ENCODE measurements at places on chromosomes 1 and 21. TPM values are rescaled to one million over a fixed set of nuclear protein-coding genes. Genes with fewer than 3 reads are reported as not detected.

DNA sequence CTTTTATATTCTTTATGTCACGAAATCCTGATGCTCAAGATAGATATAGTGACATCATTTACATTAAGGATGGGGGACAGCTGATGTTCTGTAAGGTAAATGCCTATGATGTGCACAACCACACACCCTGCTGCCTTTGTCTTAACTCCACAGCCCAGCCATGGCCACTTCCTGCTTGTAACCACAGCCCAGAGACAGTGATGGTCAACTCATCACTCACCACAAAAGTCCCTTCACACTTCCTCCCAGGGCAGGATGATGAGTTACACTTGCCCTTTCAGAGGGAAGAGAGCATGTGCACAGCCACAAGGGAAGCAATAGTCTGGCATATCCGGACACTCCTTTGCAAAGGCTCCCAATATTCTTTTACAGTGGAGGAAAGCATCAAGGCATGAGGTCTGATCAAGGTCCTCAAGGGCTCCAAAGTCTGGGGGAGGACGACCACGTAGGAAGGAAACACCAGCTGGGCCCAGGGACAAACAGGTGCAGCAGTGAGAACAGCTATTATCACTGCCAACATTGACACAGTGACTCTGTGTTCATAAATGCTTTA is 53.8 kb downstream of the PLPP3 start:
- no peak for DNase-seq

DNA sequence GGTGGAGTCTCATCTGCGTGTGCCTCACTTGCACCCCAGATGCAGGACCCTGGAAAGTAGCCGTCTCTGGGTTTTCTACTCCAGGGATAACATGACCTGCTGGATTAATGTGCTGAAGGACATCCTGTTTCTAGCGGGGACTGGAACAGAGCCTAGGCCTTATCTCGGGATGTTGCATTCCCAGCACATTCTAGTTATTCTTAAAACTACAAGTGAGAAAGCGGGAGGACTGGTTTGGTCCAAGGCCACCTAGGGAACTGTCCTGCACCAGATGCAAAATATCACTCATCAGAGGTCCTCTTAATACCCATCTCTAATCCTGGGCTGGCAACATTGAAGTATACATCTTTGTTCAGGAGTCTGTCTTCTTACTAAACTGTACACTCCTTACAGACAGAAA is 179.9 kb downstream of the ZC3H11B start:
- DNase-seq, result no peak

DNA sequence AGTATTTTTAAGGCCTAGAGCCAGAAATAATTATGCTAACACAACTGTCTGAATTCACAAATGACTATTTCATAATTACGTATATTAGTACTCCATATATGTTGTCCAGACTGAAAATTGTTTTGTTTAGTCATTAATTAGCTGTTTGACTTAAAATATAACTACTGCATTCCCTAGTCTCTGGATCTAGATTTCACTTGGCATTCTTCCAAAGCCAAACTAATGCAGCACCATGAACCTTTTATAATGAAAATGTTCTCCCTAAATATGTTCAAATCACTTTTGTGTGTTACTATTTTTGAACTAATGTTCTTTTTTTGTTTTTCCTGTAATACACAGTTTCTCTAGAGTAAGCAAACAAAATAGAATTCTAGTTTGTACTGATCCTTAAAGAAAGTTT is 46.1 kb downstream of the CAMTA1 start:
- no peak for DNase-seq

DNA sequence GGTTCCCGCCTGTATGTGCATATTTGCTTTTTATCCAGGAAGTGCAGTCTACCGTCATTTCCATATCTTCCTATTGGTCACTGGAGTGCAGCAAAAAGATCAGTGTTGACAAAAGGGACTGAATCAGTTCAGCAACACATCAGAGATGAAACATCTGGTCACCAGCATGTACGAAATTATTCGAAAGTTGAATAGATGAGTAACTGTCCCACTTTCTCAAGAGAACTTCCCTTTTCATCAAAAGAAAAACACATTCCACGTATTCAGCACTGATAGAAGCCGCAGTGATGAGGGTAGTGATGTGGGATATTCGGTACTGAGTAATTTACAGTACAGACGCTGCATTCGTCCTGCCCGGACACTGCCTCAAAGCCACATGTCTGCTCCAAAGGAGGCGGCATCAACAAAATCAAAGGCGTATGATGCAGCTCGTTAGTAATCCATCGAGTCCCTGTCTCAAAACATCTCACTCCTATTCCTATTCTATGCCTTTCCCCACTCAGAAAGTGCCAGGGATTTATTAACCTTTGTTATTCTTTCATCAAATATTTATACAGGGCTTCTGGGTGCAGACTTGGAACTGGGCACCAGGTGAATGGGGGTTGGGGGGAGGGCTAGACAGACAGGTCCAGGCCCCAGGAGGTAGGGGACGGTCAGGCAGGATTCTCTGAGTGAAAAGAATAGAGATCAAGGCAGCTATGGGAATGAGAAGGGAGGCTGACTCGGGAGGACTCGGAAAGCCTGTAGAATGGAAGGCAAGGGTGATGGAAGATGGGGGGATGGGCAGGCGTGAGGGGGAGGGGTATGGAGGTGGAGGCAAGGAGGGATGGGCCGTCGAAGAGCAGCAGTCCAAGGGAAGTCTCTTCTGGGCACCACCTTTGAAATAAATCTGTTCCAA is 79.5 kb upstream of the SLC45A1 start:
- no peak for DNase-seq

The SPRR1B gene
- not detected for total RNA-seq

DNA sequence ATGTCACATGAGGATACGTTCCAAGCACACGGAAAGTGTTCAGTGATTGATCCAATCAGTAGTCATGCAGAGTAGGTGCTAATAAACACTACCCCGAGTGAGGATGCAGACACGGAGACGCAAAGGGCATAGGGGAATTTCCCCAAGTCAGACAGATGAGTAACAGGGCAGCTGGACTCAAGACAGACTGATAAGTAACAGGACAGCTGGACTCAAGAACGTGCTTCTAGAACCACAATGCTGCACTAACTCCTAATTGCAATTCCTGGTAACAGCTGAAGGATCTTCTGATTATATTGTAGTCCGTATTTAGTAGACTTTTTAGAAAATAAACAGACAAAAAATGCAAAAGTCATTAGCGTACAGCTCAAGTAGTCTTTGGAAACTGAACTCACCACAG is 1.9 kb upstream of the OR2T10 start:
- no peak for DNase-seq

- DNase-seq, result peak; percentile 14
Measured at GRCh38 chr21:41369105-41369919, 7.5 kb downstream of the MX2 start.

The CHAF1B gene
- 30.8 TPM for total RNA-seq

DNA sequence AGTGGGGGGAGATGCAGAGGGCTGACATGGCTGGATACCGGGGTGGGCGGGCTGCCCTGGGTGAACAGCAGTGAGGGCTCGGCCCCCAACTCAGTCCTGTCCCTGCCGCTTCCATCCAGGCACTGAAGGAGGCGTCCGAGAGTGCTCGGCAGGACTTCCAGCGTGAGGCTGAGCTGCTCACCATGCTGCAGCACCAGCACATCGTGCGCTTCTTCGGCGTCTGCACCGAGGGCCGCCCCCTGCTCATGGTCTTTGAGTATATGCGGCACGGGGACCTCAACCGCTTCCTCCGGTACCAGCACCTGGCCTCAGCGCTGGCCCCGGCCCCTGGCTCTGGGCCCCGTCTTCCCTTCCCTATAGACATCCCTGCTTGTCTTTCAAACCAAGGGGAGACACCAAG is 15.6 kb downstream of the NTRK1 start:
- no peak for DNase-seq

DNA sequence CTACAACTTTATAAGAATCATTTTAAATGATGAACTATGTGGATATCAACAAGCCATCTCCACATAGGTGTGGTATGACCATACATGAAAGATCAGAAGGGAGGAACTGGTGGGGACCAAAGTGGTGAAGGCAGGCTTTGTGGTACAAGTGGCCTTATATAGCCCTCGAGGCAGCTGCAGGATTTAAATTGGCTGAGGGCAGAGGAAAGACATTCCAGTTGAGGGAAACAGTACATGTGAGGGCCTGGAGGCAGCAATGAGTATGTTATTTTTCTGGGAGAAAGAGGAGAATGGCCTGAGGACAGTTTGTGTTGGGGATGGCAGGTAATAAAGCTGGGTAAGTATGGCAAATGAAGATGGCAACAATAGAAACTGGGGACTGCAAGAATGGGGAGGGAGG is 17.1 kb downstream of the OSCP1 start:
- no peak for DNase-seq

GRCh38 chr1:214193691-214194090 is 87.3 kb upstream of the SMYD2 start:
- no peak for DNase-seq

GRCh38 chr1:97593192-97593591 is 327.6 kb downstream of the DPYD start:
- no peak for DNase-seq

DNA sequence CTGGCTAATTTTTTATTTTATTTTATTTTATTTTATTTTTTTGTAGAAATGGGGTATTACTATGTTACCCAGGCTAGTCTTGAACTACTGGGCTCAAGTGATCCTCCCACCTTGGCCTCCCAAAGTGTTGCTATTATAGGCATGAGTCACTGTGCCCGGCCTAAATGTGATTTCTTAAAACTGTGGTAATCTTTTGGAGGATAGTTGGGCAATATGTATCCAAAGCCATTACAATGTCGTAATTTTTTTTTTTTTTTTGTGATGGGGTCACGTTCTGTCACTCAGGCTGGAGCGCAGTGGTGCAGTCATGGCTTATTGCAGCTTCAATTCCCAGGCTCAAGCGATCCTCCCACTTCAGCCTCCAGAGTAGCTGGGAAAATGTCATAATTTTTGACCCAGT is 14.2 kb downstream of the ETV3L start:
- DNase-seq, result no peak

The LCE1F gene
- not detected for total RNA-seq

The NR5A2 gene
- not detected for total RNA-seq

DNA sequence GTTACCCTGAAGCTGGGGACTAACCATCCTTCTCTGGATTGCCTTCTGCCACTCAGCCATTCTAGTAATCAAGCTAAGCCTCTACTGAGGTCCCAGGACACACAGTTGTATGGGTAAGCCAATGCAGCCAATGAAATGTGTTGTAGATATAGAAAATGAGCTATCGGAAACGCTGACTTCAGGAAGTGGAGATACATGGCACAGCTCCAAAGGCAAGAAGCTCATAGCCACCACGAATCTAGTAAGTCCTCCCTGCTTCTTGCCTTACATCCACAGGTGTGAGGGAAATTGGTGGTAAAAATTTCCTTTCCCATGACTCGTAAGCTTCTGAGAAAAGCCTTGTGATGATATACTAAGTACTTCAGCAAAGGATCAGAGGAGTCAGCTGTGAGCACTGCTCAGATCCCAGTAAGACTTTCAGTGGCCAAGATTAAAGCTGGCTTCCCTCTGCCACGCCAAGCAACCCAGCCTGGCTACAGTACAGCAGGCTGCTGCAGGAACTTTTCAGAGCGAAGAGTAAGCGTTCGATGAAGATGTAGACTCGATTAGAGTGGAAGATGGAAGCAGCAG is 117.7 kb downstream of the SIM2 start:
- no peak for DNase-seq
